ENCODE measurements at places on chromosomes 12 and 14.
A peak's percentile ranks its signal among the peaks of the same experiment; 100 is the strongest.

GRCh38 chr14:100323942-100324307, 786 bp downstream of the SLC25A47 start:
- no peak for DNase-seq

GRCh38 chr12:24111086-24111485, 161.6 kb upstream of the SOX5 start:
- DNase-seq: no peak

GRCh38 chr14:91233936-91234790, 10.3 kb downstream of the GPR68 start:
- no peak for DNase-seq

- no peak for DNase-seq
Measured at GRCh38 chr12:106020736-106021135, 118.0 kb downstream of the NUAK1 start.

- DNase-seq: no peak
Measured at GRCh38 chr14:52312931-52313355, 1.2 kb upstream of the PTGER2 start.

DNA sequence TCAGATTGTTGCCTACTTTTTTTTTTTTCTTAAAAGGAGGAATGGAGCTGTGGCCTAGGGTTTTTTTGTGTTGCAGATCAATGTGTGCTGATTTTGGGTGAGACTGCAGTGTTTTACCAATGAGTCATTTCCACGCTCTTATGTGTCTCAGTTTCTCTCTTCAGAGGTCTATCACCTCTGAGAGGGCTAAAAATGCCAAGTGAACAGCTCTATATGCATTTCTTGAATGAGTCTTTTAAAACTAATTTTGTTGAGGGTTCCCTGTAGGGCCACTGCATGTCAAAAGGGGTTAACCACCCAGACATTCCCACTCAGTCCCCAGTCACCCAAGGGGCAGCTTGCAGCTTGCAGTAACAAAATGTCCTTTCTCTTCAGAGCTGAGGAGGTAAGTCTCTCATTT, 24.3 kb upstream of the GLIPR1L2 start:
- no peak for DNase-seq

- no peak for DNase-seq
Measured at GRCh38 chr12:2509137-2509536, 285.6 kb upstream of the FKBP4 start.

DNA sequence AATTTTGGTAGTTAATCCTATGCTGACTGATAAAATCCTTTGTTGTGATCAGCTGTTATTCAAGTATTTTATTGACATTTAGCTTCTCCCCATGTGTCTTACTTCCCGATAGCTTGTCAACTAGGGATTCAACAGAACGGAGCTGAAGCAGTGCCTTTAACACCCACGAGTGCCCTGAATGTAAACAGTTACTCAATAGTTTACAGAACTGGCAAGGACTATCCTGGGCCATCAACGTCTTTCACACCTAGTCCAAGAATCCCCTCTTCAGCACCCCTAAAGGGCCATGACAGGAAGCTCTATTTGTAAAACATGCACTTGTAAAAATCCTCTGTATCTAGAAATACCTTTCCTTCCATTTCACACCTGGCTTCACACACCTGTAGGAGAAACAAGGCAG, 45.3 kb downstream of the SETD3 start:
- no peak for DNase-seq

- DNase-seq: peak; percentile 12
Measured at GRCh38 chr12:94150240-94151121, 2.1 kb downstream of the PLXNC1 start.

DNA sequence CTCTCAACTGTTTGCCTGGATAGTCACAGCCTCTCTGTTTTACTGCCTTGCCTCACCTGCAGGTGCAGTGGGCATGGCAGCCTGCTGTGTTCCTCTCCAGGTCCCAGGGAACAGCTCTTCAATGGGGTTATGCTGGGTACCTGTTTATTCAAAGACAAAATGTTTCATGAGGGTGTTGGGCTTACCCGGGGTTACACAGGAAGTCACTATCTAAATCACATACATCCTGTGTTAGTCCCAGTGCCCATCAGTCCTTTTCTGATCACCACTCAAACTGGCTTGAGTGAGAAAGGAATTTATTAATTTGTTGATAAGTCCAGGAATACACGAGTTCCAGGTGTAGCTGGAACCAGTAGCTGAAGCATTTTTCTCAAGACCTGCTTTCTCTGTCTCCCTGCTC, 1503.6 kb upstream of the TMEM132C start:
- DNase-seq: no peak

DNA sequence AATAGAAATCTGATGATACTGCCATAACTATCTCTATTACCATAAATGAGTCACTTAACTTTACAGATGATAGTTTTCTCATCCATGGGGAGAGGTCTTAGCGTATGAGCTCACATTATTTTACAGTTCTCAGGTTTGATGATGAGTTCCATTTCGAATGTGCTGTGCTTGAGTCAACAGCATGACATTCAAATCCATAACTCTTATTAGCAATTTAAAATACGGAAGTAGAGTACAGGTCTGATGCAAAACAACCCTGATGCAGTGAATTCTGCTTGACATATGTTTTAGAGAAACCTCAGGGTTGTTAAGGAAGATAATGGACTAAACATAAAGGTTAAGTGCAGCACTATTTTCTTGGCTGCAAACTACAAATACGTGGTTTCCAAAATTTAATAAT, 30.0 kb downstream of the C14orf39 start:
- DNase-seq: no peak

DNA sequence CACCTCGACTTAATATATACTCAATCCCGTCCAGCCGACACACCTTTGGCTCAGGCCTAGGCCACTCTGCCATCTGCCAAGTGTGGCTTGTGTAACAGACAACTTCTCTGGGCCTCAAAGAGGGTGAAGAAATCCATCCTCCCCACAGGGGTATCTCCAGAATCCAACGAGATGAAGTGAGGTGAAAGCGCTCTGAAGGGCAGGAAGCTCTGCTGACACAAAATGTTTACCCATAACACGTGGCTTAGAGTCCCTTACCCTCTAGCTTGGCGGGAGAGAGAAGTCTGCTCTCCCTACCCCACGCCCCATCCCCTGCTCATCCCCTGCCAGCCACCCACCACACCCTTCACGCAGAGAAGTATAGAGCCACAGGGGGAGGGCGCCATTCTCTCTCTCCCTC, 13.0 kb downstream of the ZBTB39 start:
- DNase-seq: no peak

GRCh38 chr12:108063192-108063591, 65.9 kb upstream of the WSCD2 start:
- no peak for DNase-seq

DNA sequence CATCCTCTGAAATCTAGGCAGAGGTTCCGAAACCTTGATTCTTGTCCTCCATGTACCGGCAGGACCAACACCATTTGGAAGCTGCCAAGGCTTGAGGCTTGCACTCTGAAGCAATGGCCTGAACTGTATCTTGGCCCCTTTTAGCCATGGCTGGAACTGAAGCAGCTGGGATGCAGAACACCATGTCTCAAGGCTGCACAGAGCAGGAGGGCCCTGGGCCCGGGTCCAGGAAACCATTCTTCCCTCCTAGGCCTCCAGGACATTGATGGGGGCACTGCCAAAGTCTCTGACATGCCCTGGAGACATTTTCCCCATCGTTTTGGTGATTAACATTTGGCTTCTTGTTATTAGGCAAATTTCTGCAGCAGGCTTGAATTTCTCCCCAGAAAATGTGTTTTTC, 198.7 kb downstream of the EFCAB11 start:
- DNase-seq: no peak

DNA sequence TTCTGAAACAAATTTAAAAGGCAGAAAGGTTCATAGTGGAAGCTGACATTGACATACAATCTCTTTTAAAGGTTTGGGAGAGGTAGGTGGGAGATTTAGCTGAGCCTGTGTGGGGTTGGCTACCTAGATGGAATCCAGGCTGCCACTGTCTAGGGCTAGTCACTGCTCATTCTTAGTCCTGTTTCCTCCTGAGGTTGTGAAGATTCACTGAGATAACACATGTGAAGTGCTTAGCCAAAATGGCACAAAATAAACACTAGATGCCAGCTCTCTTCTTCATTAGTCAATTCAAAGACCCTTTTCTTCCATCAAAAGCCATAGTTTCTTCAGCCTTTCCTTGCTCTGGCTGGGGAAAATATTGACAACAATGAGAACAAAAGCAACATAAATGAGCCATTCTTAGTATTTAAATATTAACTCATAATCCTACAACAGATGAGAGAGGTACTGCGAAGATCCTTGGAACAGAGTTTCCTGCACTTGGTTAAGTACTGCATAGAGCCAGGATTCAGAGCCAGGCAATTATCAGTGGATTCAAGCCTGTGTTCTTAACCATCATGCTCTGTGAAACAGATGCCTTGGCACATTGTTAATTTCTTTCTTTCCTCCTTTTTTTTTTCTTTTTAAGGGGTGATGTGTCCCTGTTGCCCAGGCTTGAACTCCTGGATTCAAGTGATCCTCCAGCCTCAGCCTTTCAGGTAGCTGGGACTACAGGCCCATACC, 3.5 kb downstream of the MYF6 start:
- no peak for DNase-seq

GRCh38 chr12:112792743-112793142, 1.2 kb downstream of the RPH3A start:
- DNase-seq: no peak

DNA sequence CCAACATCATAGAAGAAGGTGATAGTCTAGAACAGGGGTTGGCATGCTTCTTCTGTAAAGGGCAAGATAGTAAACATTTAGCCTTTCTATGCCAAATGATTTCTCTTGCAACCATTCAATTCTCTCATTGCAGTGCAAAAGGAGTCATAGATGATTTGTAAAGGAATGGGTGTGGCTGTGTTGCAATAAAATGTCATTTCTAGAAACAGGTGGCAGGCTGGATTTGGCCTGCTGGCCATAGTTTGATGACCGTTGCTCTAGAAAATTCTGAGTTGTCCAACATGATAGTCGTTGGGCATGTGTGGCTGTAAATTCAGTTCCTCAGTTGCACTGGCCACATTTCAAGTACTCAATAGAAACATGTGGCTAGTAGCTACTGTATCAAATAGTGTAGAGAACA, 21.7 kb downstream of the SMCO2 start:
- DNase-seq: no peak

DNA sequence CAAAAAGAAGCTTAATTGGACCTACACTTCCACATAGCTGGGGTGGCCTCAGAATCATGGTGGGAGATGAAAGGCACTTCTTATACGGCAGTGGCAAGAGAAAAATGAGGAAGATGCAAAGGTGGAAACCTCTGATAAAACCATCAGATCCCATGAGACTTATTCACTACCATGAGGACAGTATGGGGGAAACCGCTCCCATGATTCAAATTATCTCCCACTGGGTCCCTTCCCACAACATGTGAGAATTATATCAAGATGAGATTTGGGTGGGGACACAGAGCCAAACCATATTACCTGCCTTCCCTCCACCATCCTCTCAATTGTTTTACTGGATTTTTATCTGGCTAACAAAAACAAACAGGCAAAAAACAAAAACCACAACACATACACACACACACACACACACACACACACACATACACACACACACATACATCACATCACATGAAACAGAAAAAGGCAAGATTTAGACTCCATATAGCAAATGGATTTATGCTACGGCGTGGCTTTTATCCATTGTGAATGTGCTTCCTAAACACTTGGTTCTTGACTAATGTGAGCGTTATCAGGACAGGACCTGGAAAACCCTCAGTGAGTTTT, 66.7 kb downstream of the ZFP36L1 start:
- DNase-seq: no peak

DNA sequence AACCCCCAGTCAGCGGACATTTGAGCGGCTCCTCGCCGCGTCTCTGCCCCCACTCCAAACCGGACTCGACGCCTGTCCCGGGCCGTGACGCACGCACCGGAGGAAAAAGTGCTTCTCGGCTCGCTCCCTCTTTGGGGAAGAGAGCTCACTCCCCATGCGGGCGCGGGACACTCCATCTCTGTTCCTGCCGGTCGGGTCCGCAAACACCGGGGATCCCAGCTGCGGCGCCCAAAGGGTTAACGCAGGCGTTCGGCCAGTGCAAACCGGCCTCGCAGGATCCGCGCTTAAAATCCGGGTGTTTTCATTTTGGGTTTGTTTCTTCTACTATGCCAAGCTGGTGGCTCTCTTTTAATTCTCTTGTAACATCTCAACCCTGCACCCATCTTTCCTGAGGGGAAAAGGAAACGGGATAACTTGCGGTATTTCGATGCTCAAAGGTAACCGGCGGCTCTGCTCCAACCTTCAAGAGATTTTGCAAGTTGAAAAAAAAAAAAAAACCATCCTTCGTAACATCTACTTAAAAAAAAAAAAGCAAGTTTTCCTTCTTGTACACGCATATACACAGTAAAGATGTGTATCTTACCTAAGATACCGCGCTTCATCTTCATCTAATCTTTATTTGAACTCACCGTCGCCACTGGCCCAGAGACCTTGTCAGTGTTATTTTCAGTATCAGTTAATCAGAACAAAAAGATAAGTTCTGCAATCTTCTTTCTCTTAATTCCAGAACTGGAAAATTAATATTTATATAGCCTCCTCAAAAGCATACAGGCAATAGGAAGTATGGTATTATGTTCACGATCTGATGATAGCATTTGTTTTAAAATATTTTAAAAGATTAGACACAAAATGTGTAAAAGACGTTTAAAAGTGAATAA, 1.6 kb upstream of the ATP2B1 start:
- peak; percentile 71 for DNase-seq

- DNase-seq: no peak
Measured at GRCh38 chr14:99573000-99573330, 31.0 kb downstream of the CCDC85C start.

DNA sequence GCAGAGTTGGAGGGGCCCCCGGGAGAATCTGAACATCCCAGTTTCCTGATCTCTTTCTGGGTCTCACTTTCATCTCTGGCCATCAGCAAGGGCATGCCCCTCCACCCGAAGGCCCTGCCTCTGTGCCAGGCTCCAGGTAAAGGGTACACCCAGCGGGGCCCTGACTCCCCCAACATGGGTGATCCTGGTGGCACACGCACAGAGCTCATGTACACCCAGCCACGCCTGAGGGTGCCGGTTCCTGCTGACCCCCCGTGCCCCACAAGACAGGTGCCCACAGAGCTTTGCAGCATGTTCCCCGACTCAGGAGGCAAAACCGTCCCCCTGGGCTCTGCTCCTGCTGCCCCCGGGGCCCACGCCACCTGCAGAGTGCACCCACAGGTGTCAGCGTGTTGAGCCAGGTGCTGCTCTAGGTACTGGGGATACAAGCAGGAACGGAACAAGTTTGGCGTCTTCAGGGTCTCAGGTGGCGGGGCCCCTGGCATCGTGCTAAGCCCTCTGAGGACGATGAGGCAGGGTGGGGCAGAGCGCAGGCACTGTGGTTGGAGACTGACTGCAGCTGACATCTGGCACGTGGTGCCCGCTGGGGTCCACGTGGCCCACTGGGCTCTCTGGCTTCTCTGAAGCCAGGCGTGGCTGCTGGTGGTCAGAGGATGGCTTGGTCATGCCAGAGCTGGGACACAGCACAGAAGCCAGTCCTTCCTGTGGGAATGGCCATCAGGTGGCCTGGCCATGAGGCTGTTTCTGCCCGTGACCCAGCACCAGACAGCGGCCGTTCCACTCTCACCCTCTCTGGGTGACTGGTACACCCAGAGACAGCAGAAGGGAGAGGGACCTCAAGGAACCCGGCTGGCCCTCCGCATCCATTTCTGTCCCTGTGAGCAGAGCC, 13.8 kb downstream of the BAG5 start:
- peak; percentile 64 for DNase-seq

Data from hippocampal formation (tissue), 2 donors.